ENCODE measurements at places on chromosomes 2 and 18.

DNA sequence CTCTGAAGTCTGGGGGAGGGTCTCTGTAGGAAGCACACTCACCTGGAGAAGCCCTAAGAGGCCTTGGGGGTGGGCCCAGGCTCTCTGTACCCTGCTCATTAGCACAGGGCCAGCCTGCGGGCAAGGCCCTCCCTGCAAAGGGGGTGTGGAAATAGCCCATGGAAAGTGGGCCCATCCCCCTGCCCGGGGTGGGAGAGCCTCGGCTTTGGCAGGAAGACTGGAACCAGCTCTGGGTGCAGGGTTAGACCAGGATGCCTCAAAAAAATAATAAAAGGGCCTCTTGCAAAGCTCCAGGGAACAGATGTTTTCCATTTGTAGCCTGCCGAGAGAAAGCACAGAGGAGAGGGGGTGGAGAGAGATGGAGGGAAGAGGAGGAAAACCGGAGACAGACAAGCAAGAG is 98.7 kb downstream of the STPG4 start:
- no peak for DNase-seq

DNA sequence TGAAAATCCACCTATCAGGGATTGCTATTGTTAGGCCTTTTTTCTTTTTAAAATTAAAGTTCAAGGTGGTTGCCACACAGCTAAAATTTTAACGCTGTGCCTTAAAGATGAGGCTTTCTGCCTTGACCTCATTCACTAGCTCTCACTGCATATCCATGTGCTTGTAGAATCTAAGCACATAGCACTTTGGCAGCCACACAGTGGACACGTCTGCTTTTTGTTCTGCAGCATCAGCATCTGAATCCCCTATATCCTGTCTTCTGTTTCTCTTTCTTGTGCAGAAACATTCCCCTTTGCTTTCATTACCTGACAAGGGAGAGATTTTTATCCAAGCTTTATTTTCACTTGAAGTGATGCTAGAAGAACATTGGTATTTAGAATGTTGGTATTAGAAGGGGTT is 38.1 kb downstream of the RALB start:
- DNase-seq: no peak

DNA sequence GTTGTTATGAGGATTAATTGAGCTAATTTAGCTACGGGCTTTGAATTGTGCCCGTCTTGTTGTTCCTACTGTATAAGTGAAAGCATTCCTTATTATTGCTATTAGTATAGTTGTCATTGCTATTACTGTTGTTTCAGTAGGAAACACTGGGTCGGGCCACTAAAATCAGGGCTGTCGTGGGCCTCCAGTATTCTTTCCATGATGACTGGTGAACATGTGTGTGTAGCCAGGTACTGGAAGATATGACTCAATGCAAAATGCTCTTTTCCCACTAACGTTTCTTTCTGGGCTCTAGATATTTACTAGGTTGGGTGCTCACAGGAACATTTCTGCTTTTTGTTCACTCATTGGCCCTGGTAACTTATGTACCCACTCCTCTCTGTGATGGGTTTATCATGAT is 4.9 kb downstream of the TTL start:
- no peak for DNase-seq

DNA sequence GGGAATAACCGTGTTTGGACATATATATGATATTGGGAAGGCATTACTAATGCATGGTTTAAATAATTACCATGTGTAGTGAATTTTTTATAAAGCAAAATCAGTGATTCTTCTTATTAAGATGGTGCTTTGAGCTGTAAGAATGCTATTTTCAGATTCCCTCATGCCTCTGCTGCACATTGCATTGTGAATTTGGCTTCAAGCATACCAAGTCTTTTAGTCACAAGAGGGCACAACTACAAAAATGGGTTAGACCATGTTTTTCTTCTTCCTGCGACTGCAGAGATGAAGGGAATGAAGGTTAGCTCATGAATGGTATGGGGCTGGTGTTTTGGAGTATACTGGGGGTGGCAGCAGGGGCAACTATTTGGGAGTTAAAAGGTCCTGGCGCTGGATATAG is 320.1 kb downstream of the SLC4A3 start:
- no peak for DNase-seq

GRCh38 chr2:232854082-232854481 is 16.0 kb upstream of the SNORC start:
- no peak for DNase-seq

- no peak for DNase-seq
Measured at GRCh38 chr2:60518567-60518966, 34.9 kb downstream of the BCL11A start.

GRCh38 chr2:75311993-75312392 is 112.7 kb upstream of the TACR1 start:
- no peak for DNase-seq
